Stimulated activated CD4-positive, alpha-beta T cell treated with anti-CD3 and anti-CD28 coated beads, Interleukin-1b, Interleukin-23, amount 100 ng/mL, for 1 hour (primary cell): ENCODE measurements at places on chromosomes 1 and 21.

DNA sequence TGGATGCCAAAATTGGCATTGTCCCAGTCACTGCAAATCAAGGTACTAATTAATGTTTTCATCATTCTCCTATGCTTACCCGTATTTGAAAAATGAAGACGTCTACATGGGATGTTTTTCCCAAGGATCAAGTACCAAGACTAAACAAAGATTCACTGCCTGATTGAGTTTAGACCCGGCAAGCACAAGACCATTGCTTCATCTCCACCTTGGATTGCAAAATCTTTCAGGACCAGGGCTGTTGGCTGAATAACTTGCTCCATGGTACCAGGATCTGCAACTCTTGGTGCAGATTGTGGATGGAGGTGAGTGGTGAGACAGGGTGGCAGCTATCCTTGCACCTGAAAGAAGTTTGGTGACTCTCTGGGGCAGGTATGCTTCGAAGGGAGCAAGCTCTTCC is 122.5 kb upstream of the ETS2 start:
- DNase-seq = no peak

GRCh38 chr1:62800825-62801306 is 16.9 kb downstream of the ATG4C start:
- DNase-seq = no peak

DNA sequence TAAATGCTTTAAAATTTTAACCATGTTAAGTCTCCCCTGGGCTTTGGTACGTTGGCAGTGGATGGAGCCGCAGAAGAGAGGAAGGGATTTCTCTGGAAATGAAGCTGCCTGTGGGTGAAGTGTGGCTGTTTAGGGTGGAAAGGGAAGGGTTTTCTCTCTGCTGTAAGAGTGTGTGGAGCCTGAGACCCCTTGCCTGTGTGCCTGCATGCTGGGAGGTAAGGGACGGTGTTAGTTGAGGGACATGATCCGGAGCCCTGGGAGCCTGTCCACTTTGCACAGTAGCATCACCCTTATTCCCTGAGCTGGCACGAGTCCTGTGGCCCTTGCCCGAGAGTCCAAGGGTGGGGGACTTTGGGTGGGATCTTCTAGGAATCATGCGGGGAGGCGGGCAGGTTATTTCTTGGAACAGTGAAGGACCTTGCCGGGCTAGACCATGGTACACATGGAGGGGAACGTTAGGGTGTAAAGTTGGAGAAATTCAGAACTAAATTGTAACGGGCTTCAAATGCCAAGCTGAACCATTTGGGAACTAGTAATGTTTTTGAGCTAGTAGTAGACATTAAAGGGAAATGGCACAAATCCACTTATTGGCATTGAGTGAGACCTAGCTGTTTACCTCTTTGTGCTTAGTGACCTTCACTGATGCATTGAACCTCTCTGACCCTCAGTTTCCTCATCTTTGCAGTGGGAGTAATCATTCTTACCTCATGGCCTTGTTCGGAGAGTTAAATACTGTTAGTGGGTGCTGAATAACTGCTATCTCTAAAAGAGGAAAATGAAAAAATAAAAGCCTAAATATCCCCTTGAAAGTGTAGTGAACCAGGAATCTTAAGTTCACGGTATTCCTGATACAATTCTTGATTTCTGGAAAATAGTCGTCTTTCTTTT is 3.5 kb downstream of the GALNT2 start:
- DNase-seq = no peak

DNA sequence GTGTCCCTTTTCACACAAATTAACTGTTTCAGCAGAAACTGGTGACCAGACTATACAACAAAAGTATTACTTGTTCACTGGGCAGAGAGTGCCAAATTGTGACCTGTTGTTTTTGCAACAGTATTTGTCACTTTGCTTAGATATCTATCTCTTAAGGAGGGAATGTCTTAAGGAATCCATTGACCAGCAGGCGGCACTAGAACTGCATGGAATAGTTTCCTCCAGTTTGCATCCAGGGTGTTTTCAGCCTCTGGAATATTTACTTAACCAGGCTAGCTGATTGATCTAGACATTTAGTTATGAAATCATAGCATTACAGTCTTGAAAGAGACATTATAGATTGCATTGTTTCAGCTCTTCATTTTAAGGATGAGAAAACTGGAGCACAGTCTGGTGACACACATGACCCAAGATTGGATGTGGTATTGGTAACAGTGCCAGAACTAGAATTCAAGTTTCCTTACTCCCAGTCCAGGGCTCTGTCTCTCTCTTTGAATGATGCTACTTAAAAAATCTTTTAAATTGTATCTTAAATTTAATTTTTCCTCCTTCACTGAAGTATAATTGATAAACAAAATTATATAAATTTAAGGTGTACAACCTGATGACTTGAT is 16.9 kb downstream of the RPTN start:
- no peak for DNase-seq

GRCh38 chr1:59029411-59030167 is 245.7 kb upstream of the JUN start:
- no peak for DNase-seq

DNA sequence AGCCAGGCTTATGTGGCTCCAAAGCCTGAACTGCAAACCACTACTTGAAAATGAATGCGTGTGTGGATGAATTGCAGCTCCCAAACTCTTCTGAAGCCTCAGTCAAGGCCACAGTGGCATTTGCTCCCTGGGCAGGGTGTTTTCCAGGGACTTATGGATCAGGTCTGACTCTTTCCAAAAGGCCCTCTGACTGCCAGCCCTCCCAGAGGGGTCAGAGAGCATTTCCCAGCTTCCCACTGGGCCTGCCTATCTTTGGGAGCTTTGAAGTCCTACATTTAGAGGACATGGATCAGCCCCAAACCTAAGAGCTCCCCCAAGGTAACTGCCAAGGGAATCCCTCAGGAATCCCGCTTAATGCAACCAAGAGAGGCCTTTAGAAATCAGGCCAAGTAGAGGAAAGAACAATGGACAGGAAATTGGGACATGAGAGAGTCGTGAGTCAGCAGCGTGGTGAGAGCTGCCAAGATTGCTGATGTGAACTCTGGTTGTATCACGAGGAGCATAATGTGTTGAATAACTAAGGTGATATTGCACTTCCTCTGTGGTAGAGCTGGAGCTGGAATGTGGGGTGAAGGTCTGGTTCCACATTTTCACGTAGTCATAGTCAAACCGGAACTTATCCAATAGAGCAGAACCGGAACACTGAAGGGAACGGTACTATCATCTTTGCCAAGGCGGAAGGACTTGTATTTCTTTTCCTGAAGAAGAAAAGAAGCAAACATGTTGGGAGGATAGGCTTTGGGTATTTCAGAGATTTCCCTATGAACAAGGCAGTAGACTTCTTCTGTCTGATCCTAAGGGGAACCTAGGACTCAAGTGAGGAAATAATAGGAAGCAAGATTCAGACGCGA is 99.4 kb upstream of the JUN start:
- DNase-seq = no peak

GRCh38 chr21:43376478-43376882 is 50.5 kb downstream of the SIK1 start:
- no peak for DNase-seq

DNA sequence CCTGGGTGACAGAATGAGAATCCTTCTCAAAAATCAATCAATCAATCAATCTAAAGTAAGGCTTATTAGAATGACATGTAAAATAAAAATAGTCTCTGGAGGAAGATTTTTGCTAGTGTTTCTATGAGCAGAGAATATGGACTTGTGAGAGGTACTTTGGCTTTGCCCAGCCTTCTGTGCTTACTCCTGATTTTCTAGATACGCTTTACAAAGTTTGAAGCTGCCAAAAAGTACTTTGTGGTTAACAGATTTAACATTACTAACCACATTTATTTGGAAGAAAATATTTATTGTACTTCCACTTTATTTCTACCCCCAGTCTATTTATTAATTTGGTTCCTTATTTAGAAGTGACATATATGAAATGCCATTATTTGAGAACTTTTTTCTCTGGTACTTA is 41.0 kb downstream of the CEP350 start:
- no peak for DNase-seq

- DNase-seq = no peak
Measured at GRCh38 chr1:195328681-195329080, 1279.6 kb downstream of the KCNT2 start.

DNA sequence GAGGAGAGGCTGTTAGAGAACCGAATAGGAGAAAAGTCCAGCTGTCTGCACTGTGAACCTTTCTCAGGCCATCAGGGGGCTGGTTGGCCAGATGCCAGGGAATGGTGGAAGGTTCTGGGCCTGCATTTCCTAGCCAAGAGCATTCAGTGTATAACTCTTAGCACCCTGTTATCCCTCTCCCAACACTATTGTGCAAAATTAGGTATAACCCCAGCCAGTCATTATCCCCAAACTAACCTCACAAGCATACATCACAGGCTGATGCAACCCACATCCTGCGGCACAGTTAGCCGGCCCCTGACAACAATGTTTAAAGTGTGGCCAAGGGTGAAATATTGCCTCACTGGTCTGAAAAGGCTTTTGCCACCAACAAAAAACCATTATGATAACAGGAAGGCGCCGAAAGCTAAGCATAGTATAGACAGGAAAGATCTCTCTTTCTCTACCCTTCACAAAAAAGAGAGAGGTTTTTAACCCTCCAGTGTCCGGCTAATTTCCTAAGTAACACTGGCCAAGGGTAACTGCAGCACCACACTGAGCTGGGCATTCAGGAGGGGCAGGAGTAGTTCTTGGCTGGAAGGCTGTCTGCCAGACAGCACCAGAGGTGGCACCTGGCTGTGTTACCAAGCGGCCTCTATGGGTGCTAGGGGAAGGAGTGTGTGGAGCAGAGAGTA is 77.3 kb upstream of the BCAR3 start:
- no peak for DNase-seq

DNA sequence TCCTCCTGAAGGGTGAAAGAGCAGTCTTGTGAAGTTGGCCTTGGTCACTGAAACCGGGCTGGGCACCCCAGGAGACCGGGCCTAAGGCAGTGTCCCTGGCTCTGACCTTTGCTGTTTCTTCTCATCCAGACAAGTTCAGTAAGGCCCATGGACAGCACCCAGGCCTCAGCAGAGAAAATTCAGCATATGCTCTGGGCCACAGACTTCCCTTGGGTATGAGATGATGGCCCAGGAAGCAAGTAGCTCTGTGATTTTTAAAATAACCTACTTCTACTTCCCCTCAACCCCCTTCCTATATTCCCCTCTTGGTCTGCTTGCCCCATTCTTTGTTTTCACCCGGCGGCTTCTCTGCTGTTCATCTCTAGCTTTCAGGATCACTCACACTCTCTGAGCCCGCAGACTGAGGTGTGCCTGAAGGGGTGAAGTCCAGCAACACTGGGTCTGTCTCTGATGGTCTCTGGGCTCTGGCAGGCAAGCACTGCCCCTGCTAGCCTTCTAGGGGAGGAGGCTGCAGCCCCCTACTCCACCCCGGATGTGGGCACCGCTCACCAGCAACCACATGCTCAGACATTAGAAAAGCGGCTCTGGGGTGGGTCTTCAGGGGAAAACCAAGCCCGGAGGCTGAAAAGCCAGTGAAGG is 2.9 kb upstream of the GPR25 start:
- DNase-seq = no peak

DNA sequence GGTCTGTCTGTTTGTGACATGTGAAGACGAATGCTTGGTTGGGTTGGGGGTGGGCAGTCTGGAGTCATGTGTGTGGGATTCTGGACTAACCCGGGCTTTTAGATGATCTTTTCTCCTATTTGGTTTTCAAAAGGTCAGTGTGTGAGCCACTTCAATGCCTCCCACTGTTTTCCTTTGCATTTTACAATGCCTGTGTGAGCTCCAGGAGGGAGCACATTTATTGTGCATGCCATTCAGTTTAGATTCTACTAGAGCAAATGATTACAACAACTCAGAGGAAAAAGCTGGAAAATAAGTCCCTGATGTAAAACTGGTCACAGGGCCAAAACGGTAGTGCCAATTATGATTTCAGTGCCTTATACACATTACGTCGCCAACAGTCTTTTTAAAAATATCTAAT is 90.9 kb downstream of the LYPLAL1 start:
- no peak for DNase-seq

GRCh38 chr1:209456878-209457277 is 126.6 kb upstream of the CAMK1G start:
- no peak for DNase-seq

DNA sequence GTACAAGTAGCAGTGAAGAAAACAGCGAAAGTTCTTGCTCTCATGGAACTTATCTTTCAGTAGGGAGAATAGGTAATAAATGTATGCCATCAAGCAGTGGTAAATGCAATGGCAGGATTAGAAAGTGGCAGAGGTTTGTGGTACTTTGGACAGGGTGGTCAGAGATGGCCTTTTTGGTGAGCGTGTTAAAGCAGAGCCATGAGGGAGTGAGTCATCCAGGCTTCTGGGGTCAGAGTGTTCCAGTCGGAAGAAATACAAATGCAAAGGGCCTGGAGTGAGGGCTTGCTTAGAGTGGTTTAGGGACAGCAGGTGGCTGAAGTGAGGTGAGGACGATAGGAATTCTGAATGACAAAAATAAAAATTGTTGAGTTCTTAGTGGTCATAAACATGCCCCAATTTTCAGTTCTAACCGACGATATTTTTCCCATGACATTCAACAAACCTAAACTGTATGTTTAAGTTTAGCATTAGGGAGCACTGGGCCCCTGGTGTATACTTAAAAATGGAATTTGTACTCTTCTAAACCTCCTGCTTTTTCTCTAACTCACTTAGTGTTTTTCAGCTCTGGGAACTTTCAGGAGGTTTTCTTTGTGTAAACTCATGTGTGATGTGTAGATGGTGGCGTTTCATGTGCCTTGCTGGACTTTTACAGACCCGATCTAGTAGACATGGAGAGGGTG is 78.2 kb downstream of the MACF1 start:
- DNase-seq = no peak

DNA sequence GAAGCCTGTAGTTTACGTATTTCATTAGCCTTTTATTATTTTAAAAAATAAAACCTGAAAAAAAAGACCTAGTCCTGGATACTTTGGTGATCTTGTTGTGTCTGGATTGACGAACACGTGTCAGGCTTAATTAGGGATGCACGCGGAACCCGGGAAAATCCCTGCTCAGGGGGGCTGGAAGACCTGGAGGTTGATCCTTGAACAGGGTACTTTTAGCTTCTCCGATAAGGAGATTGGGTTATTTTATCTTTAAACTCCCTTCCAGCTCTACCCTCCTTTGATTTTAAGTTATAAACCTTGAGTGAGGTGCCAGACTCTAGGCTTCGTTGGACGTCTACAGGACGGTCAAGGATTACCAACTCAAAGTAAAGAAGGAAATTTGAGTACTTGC is 552 bp upstream of the ZNF691 start:
- DNase-seq = no peak

- DNase-seq = no peak
Measured at GRCh38 chr1:47572731-47573430, 135.0 kb downstream of the FOXD2 start.

- DNase-seq = no peak
Measured at GRCh38 chr1:66730462-66730861, 21.8 kb upstream of the DYNLT5 start.

DNA sequence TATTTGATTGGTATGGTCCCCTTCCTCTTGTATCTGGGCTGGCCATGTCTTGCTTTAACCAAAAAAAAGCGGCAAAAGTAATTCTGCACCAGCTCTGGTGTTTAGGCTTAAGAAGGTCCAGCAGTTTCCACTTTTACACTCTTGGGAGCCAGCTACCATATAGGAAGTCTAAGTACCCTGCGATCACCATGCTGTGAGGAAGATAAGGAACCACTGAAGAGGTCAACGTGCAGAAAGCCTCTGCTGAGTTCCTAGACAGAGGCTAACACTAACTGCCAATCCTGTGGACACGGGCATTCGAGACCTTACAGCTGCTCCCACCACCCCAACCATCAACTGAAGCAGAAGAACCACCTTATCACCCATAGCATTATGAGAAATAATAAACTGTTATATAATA is 331.4 kb downstream of the VAV3 start:
- no peak for DNase-seq

GRCh38 chr1:37901191-37901892 is 42.0 kb upstream of the MTF1 start:
- DNase-seq = no peak

GRCh38 chr21:46553993-46554392 is 50.9 kb downstream of the S100B start:
- DNase-seq = no peak
